ENCODE measurements at places on chromosomes 2 and 18.

- DNase-seq, result no peak
These were observed 136.8 kb downstream of the RDH14 start for GRCh38 chr2:18423636-18424035.

DNA sequence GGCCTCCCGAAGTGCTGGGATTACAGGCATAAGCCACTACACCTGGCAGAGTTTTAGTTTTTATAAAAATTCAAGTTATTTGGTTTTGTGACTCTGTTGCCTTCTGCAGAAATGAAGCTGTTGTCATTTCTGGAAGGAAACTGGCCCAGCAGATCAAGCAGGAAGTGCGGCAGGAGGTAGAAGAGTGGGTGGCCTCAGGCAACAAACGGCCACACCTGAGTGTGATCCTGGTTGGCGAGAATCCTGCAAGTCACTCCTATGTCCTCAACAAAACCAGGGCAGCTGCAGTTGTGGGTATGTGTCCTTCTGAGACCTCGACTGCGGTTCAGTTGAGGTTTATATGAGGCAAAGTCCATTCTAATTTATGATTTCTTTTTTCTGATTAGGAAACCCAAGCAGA is 7.2 kb downstream of the MTHFD2 start:
- no peak for DNase-seq

GRCh38 chr2:98479371-98479770 is 34.7 kb downstream of the INPP4A start:
- DNase-seq, result no peak

- DNase-seq, result no peak
These were observed 18.4 kb upstream of the TXNL4A start for GRCh38 chr18:80006724-80007123.

GRCh38 chr2:129757915-129758783 is 221.3 kb upstream of the RAB6C start:
- peak; percentile 65 for DNase-seq

GRCh38 chr18:26383454-26384270 is 157.4 kb downstream of the TAF4B start:
- no peak for DNase-seq

DNA sequence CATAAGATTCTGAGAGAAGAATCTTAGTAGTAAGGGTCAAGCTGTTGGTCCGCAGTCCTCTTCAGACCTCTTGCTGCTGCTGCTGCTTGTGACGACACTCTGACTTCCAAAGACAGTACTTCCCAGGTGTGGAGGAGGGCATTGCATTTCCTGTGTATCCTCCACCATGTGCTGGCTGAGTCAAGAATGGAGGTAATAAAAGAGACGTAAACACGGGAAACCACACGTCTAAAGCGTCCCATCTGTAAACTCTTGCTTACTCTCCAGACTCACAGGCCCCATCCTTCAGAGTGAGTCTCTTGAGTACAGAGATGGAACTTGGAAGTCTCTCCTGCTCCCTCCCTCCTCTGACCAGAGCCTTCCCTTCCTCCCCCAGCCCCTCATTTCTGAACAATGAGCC is 25.6 kb downstream of the KLHL29 start:
- no peak for DNase-seq

- DNase-seq, result no peak
These were observed 11.1 kb downstream of the RNF149 start for GRCh38 chr2:101297383-101297782.

DNA sequence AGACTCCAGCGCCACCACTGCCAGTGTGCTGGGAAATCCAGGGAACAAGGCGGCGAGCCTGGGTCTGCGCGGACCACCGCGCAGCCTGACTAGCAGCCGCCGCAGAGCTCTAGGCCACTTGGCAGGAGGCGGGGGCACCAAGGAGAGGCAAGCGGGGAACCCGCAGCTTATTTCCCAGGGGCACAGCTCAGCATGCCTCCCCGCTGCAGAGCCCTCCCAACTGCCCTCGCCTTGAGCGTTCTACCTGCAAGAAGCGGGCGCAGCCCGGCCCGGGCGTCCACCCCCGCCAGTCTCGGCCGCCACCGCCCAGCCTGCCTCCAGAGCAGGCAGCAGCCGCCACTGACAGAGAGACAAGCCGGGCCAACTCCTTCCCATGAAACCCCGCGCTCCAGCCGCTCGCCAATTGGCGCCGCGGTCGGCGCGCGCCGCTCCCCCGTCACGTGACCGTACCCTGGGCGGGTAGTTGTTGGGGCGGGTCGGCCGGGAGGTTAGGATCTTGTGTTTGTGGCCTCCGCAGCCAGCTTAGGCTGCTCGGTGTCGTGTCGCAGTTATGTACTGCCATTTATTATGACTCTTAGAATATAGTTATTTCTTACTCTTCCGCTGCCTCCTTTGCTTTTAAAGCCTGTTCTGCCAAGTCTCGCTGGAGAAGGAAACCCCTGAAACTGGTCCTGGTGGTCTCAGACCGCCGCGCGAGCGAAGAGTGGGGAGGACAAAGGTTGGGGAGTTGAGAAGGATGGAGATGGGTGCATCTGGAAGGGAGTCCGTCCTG is at the start of gene LNPK:
Gene LNPK, minus strand, starts transcription at position 352 of the 772 bp plus-strand sequence. CDS start 6,683 bp downstream, outside the sequence.
- peak; percentile 96 for DNase-seq

DNA sequence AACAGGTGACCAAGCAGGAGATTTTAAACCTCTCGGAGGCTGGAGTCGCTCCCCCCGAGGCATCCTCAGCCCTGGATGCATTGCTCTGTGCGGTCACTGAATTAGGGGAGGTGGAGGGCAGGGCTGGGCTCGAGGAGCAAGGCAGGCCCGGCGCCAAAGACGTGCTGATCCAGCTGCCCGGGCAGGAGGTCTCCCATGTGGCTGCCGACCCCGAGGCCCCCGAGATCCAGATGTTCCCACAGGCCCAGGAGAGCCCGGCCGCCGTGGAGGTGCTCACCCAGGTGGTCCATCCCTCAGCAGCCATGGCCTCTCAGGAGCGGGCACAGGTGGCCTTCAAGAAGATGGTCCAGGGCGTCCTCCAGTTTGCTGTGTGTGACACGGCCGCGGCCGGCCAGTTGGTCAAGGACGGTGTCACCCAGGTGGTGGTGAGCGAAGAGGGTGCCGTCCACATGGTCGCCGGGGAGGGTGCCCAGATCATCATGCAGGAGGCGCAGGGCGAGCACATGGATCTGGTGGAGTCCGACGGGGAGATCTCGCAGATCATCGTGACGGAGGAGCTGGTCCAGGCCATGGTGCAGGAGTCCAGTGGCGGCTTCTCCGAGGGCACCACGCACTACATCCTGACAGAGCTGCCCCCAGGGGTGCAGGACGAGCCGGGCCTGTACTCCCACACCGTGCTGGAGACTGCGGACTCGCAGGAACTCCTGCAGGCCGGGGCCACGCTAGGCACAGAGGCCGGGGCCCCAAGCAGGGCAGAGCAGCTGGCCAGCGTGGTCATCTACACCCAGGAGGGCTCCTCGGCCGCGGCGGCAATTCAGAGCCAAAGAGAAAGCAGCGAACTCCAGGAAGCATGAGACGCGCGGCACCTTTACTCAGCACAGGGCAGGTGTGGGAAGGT is 145.1 kb downstream of the PTGR3 start:
- DNase-seq, result no peak

DNA sequence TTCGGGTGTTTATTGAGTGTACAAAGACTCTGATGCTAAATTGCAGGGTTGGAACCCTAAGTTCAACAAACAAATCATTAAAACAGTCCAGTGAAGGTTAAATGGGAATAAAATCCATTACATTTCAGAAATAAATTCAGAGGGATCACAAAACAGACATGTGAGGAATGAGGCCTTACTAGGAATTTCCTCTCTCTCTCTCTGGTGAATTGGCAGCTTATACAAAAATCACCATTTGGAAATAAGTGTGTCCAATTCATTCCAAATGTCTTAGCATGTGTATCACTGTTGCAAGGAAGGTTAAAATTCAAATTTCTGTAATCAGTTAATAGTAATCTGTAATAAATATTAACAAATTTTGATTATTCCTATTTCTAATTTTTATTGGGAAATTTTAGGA is 228.6 kb upstream of the PXDN start:
- no peak for DNase-seq

GRCh38 chr18:79071503-79072210 is 2.5 kb downstream of the ATP9B start:
- no peak for DNase-seq

GRCh38 chr2:200587007-200587616 is 1.3 kb downstream of the AOX1 start:
- DNase-seq, result no peak

- DNase-seq, result no peak
These were observed 296.6 kb upstream of the RGPD4 start for GRCh38 chr2:107530046-107530445.

GRCh38 chr2:239936838-239937581 is 88.1 kb downstream of the NDUFA10 start:
- DNase-seq, result peak; percentile 48

GRCh38 chr18:26133652-26134051 is at the start of gene PSMA8:
PSMA8 (plus strand) TSS chr18:26133869; CDS start chr18:26133966, 97 bp downstream.
- DNase-seq, result peak; percentile 48

DNA sequence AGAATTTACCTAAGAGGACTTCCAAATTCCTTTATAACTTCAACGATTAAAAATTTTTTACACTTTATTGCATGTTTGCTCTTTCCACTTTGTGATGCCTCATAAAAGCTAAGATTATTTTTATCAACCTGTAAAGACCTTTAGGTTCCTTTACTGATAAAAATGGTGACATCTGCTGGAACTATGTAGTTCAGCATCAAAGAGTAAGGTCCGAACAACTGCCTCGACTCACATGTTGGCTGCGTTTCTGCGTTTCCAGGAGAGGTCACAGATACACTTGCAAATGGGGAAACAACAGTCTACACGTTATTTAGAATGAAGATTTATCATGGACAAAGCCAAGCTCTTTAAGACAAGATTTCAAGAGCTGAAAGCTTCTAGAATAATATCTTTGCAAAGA is 18.8 kb upstream of the TMX3 start:
- no peak for DNase-seq

GRCh38 chr2:34892256-34892655 is 1293.2 kb upstream of the FAM98A start:
- DNase-seq, result no peak

- no peak for DNase-seq
These were observed 60.6 kb upstream of the ACTR3 start for GRCh38 chr2:113829270-113829669.

DNA sequence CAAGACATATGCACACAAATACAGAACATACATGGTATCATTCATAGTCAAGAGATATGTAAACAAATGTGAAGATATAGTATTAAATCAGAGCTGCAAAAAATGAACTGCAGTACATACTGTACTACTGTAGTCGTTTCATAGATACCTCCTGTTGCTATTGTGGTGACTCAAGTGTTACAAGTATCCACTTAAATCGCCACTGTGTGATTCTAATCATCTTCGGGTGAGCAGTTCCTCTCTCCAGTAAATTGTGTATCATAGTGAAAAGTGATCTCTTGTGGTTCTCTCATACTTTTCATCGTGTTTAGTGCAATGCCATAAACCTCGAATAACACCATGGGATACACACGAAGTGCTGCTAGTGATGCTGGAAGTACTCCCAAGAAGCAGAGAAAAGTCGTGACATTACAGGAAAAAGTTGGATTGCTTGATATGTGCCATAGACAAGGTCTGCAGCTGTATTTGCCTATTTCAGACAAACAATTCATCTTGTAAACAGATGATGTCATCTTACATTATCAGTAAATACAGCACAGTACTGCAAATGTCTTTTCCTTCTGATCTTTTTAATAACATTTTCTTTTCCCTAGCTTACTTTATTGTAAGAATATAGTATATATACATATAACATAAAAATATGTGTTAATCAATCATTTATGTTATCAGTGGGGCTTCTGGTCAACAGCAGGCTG is 222.2 kb downstream of the BCL11A start:
- no peak for DNase-seq

DNA sequence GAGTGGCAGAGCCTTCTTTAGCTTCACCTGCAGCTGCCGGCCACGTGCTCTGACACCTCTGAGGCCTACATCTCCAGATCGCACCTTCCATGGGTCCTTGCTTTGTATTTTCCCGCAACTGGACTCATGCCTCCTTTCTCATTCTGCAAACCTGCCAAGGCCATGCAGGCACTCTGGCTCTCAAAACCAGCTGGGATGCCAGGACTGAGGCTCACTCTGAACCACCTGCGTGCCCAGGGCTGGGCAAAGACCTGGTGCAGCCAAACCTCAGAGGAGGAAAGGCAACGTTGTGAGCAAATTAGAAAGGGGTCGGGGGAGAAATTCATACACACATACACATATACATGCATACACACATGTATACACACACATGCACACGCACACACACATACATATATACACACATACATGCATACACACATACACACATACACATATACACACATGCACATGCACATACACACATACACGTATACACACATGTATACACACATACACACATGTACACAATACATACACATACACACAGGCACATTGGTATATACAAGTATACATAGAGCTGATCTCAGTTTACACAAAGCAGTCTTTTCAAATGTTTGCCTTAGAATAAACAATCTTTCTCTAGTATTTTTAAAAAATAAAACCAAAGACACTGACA is 125.2 kb downstream of the RTP5 start:
- DNase-seq, result no peak

- DNase-seq, result no peak
These were observed 72.1 kb downstream of the COL3A1 start for GRCh38 chr2:189046320-189046719.

DNA sequence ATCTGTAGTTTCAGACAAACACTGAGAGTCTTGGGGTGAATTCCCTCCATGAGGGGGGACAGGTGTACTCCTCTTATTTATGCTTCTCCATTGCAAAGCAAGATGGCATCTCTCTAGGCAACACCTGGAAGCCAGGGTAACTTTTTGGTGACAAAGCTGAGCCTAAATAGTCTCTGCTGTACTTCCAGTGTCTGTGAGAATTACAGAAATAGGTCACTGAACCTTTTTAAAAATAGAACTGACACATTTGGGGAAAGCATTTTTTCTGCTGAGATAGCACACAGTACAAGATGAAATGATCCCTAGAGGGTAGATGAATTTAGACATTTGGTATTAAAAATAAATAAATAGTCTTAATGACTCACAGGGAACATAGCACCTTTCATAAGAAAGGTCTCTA is 71.7 kb upstream of the SP3 start:
- no peak for DNase-seq

GRCh38 chr2:96534141-96534540 is 2.4 kb upstream of the ARID5A start:
- DNase-seq, result no peak

- DNase-seq, result no peak
These were observed 87.4 kb upstream of the CAPN13 start for GRCh38 chr2:30894498-30895119.

DNA sequence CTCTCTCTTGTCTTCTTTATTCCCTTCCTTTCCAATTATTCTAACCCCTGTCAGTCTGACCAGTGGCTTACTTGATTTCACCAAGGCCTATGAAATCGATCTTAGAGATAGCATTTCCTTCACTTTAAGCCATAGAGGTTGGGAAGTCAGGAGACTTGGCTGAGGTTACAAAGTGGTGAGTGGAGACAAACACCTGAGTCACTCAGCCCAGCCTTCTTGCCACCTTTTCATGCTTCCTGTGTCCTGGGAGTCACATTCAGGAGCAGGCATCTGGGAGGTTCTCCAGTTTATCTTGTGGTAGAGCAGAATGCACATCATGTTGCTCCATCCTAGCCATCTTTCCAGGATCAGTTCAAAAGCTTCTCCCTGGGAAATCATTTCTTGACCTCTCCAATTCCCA is 59.1 kb downstream of the VSNL1 start:
- DNase-seq, result no peak

All from Right ventricle myocardium superior (tissue), 1 donor.